ENCODE measurements at places on chromosomes 3 and 15.

GRCh38 chr3:60847791-60848190, 403.5 kb downstream of the FHIT start:
- DNase-seq = no peak

DNA sequence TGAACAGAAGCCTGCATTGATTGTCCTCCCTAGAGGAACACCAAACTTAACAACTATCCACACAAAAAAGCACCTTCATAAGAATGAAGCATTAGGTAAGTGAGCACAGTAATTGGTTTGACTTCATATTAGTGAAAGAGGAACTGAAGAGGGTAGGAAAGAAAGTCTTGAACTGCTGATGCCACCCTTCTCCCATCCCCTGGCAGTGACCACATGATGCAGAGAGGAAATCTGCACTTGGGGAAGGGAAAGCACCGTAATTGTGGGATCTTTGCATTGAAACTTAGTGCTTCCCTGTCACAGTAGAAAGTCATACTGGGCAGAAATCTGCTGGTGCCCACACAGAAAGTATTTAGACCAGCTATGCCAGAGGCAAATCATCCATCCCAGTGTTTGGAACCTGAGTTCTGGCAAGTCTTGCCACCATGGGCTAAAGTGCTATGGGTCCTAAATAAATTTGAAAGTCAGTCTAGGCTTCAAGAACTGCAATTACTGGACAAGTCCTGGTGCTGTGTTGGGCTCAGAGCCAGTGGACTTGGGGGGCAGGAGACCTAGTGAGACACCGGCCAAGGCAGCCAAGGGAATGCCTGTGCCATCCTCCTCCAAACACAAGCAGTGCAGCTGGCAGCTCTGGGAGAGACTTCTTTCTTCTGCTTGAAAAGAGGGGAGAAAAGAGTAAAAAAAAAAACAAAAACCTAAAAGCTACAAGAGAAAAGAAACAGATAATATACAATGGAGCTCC, 63.6 kb downstream of the SLC15A2 start:
- DNase-seq = no peak

DNA sequence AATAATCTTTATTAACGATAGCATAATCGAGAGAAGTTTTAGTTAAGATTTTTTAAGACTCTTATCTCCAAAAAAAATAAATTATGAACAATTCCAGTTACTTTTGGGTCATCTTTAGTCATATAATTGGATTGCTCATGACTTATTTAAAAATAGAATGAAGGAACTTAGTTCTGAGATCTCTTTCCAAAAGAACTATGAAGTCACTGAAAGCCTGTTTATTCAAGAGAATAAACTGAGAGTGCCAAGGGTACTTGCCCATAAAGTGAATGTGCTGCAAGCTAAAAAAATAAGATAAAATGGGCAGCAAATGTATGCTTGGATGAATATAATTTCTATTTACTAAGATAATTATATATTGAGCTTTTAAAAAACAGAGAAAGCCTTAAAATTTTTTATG, 176.5 kb upstream of the PLSCR5 start:
- no peak for DNase-seq

- DNase-seq = no peak
Observed at GRCh38 chr3:45612918-45613602, 18.5 kb downstream of the LIMD1 start.

DNA sequence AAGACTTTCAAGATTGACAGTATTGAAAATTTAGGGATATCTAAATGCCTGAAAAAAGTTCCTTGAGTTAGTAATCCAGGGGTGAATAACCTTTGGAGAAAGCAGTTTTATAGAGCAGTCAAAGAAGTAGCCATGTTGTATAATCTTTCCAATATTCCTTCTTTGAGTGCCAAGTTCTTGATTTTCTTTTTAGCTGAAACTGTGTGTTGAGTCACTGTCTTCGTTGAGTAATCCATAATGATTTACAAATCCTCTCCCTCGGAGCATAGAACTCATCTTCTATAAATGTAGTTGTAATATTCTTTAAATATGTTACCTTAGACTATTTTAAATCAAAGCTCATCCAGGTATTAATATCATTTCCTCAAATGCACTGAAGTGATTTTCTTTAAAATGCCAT, 135.2 kb downstream of the BBX start:
- DNase-seq = no peak

GRCh38 chr3:87436781-87437543, 160.6 kb upstream of the POU1F1 start:
- DNase-seq = no peak

GRCh38 chr3:108406063-108406660, 104.2 kb downstream of the MYH15 start:
- DNase-seq = no peak

GRCh38 chr3:134380249-134380648, 6.0 kb upstream of the AMOTL2 start:
- no peak for DNase-seq

GRCh38 chr3:32816439-32817256, 1.1 kb upstream of the TRIM71 start:
- DNase-seq = no peak

- no peak for DNase-seq
Observed at GRCh38 chr15:89361451-89362202, 27.0 kb upstream of the POLG start.

- DNase-seq = no peak
Observed at GRCh38 chr3:87090631-87091030, 99.7 kb upstream of the VGLL3 start.
